CD4-positive, alpha-beta T cell treated with Interleukin-4 for 1 hour (primary cell): ENCODE measurements at places on chromosomes 7 and 10.
A peak's percentile ranks its signal among the peaks of the same experiment; 100 is the strongest.

DNA sequence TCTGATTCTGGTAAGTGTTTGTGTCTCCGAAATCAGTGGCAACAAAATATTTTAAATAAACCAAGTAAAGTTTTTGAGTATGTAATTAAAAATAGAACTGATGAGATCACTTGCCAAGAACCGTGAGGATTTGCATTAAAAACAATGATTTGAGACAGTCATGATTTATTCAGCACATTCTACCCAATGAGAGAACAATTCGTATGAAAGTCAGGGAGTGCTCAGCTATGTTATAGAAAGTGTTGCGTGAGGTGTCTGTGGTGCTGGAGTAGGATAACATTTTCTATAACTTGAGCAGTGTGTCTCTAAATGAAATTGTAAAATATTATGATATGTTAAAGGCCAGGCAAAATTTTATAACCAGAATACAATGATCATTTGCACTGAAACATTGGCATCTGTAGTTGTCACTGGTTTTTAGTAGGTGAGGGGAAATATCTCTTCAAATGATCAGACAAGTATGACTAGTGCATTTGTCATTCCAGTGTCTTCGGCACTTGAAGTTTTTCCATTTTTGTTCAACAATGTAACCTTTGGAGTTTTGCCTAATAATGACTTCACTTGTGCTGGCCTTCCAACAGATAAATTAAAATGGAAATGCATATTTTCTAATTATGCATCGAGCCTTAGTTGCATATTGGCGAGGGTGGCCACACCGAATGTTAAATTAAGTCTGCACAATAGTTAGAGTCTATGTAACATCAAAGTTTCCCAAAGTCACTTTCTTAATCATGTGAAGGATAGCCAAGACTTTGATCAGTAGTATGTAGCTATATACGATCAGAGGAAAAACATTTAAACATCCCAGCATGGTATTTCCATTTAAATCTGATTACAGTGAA lies 335.9 kb downstream of the GFRA1 start:
- DNase-seq, result no peak

DNA sequence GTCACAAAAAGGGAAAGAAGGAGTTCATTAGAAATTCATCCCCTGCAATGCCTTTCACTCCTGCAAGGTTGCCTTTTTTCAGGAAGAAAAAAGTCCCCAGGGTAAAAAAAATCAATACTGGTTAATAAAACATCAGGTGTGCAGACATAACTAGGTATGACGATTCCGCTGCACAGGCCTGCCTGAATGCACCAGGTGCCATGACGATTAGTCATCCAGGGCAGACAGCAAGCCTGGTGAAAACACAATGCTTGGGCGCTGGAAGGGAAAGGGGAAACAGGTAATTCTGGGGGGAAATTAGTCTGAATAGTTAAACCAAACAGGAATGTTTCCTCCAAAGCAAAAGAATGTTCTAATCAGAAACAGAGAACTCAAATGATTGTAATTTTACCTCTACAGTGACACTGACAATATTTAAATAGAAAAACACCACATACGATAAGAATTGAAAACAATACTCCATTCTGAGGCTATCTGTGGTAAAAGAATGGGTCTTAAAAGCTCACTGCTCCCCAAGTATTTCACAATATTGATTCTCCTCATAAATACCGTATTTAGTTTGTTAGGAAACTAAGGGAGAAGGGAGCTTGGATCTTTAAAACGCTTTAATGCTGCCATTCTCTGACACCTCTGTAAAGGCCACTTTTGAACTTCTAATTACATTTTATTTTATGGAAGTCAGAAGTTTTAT lies 45.2 kb downstream of the VPS41 start:
- DNase-seq, result no peak

DNA sequence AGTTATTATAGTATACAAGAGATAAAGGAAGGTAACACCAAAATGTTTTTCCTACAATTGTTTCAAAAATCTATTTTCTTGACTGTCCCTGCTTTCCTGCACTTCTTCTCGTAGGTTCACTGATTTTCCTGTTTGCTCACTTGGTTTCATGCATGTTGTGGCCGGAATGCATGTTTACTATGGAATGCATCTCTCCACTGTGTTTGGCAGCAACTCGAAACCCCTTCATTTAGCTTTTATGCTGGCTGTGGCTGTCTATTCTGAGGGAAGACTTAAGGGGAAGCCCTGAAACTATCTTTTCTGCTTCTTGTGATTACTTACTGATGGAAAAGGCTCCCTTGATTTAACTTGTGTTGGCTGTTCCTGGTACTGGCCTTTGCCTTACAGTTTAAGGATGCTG lies 120.3 kb downstream of the NRG3 start:
- DNase-seq, result no peak

DNA sequence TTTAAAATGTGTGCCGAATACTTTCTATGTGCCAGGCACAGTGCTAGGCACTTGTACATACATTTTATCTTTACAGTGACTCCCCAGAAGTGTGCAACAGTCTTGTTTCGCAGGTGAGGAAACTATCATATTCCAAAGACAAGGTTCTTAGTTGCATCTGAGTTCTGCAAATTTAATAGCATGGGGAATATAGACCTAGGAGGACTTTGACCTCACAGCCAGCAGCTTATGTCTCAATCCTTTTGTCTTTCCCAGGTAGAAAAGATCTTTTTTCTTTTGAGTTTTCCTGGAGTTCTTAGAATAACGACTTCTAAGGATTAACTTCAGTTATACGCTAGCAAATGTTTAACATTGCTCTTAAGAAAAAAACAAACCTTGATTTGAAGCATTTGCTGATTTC lies 482.8 kb upstream of the ZMIZ1 start:
- no peak for DNase-seq

DNA sequence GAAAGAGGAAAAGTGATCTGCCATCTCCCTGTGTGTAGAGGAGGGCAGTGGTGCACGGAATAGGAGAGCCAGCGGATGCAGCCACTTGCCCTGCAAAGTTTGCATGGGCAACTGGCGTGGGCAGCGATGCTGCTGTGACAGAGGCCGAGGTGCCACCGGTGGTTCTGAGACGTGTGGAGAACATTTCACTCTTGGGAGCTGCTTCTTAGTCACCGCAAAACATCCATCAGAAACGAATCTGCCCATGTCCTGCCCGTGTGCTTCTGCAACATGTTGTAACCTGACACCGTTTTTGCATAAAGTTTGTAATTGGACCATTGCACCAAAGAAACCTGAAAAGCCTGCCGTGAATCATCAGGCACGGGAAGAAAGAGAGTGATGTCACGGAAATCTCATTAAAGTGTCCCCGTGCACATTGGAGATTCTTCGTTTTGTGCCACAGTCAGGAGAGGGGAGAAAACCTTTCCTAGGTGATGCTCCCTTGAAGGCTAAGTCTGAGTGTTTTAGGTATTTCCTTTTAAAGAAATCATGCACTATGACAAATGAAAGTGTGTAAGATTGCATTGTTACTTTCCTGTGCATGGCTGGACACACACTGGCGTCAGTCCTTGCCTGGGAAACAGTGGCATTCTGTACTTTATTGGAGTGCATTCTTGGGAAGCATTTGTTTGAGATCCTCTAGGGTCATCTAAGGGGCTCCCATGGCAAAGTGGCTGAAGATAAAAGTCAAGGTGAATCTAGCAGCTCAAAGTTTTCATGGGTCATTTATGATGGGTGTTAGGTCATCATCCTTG lies 302.6 kb downstream of the KLF6 start:
- DNase-seq, result peak; percentile 29

DNA sequence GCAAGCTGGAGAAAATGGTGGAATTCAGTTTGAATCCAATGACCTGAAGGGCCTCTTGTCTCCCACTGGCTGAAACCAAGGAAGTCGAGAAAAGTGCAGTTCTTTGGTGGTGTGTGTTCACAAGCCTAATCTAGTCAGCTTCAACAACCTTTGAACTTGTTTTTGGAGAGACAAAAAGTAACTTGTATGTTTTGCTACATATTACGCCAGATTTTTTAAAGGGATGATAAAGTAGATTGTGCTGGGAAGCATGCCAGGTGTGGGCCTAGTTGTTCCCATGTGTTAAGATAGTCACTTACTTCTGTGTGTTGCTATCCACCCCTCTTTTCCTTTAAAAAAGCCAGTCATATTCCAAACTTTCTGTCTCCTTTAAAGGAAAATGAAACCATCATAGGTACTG lies 79.7 kb upstream of the FAM3C start:
- no peak for DNase-seq

DNA sequence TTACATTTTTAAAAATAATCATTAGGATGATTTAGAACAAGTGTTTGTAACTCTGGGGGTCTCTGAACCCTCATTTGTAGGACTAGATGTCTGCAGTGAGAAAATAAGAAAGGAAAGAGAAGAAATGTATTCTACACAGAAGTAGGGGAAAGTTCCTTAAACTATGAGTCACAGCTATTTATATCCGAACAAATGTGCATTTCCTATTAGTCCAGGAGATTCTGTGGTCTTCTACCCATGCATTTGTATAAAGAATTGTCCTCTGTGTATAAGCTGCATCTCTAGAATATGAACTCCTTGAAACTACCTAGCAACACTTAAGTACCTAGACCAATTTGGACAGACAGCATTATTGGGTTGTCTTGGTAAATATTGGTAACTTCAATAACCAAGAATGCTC lies 15.9 kb upstream of the CD36 start:
- DNase-seq, result no peak

- no peak for DNase-seq
Observed at GRCh38 chr7:151393031-151393977, 16.5 kb downstream of the WDR86 start.

DNA sequence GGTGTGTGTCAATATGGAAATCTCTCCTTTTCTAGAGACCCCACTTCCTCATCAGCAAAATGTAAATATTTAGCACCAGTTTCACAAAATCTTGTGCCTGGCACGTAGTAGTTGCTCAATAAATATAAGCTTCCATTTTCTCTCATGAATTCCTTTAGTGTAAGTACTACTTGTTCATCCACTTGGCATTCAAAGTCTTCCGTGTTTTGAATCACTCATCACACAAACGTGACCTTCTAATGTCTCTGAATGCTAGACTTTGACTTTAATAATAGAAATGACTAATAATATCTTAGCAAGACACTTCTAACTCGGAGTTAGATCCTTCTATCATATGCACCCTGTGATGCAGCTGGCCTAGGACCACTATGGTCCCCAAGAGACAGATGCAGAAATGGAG lies 168.7 kb upstream of the ZNF32 start:
- DNase-seq, result no peak

- DNase-seq, result no peak
Observed at GRCh38 chr7:158887594-158887993, 31.2 kb downstream of the DYNC2I1 start.

DNA sequence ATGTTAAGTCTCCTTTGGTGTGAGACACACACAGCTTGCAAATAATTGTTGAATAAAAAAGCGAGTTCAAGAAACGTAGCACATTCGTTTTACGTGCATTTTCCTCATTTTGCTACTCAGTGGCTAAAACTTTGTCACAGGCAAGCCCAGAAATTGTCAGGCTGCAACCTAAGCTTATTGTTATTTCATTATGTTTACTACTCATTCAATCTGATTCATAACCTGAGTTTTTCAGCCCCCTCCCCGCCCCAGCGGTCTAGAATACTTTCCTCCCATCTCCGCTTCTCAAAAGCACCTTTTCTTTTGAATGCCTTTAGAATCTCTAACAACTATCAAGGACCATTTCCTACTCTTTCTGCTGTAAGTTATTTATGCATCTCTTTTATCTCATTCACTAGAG lies 1.1 kb downstream of the FAM133B start:
- no peak for DNase-seq

DNA sequence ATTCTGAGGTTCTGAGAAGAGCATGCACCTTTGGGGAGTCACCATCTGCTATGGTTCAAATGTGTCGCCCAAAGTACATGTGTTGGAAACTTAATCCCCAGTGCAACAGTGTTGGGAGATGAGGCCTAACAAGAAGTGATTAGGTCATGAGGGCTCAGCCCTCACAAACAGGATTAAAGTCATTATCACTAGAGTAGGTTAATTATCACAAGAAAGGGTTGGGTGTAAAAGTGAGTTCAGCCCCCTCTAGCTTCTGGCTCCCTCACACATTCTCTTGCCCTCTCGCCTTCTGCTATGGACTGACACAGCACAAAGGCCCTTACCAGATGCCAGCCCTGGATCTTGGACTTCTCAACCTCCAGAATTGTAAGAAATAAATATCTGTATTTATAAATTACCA lies 100.3 kb upstream of the C10orf90 start:
- DNase-seq, result no peak

GRCh38 chr7:117803476-117803875 lies 69.8 kb downstream of the CTTNBP2 start:
- DNase-seq, result no peak

GRCh38 chr7:2013381-2014311 lies 219.1 kb downstream of the MAD1L1 start:
- no peak for DNase-seq

DNA sequence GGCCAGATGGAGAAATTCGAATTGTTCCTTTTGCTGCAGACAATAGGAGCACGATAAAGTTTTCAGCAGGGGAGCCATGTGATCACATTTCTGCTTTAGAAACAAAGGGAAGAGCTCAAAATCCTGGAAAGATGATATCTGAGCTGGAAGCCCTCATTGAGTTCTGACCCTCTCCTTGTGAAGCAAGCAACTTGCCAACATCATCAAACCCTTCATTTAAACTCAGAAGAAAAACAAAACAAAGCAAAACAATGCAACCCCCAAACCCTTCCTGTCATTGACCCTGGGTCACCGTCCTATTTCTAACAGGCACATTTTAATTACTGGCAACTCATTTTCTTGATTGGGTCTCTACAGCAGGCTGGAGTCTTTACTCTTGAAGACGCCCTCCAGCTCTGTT lies 198.3 kb upstream of the ZNF32 start:
- no peak for DNase-seq

- DNase-seq, result no peak
Observed at GRCh38 chr10:98262571-98262970, 5.4 kb downstream of the LOXL4 start.

- no peak for DNase-seq
Observed at GRCh38 chr7:484356-485101, 35.1 kb downstream of the PDGFA start.

- DNase-seq, result no peak
Observed at GRCh38 chr7:83648464-83649241, at the start of gene SEMA3E. SEMA3E (minus strand) TSS chr7:83649139.

DNA sequence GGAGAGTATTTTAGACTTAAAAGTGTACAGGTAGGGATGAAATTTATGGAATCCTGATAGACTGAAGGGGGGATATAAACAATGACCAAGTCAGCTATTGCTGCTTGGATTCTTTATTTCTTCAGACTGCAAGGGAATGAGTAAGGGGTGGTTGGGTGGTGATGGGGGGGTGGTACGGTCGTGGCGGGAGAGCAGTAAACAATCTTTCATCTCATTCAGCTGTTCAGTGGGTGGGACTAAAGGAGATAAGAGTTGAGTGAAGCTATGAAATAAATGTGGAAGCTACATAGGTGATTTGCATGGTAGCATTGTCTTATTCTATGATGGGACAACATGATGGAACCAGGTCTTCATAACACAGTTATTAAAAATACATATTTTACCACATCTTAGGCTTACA lies 1.8 kb downstream of the SEPTIN7 start:
- peak; percentile 17 for DNase-seq

DNA sequence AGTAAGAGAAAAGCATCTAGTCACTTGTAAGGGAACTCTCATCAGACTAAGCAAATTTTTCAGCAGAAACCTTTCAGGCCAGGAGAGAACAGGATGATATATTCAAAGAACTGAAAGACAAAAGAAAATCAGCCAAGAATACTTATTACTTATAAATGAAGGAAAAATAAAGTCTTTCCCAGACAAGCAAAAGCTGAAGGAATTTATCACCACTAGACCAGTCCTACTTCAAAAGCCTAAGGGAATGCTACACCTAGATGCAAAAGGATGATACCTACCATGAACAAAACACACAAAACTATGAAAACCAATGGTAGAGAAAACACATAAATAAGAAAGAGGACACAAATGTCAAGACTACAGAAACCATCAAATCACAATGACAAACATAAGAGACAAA lies 126.6 kb upstream of the ABCB5 start:
- no peak for DNase-seq
